Karpas-422 (cell line): ENCODE measurements at places on chromosomes 11 and 22. TPM values are rescaled to one million over a fixed set of nuclear protein-coding genes. Genes with fewer than 3 reads are reported as not detected.
A peak's percentile ranks its signal among the peaks of the same experiment; 100 is the strongest.

PANX3 gene
- not detected in 2 replicates for total RNA-seq

SPDYC gene
- not detected in 2 replicates for total RNA-seq

MUC6 gene
- not detected in 2 replicates for total RNA-seq

NCAPD3 gene
- 19.5 and 22.0 TPM in 2 replicates for total RNA-seq

RBMXL2 gene
- total RNA-seq = 0.14 TPM in 1 of 2 replicates, not detected in the other

ADM gene
- 0.43 TPM in 1 of 2 replicates, not detected in the other for total RNA-seq

MAP6 gene
- 3.0 and 4.9 TPM in 2 replicates for total RNA-seq

SMCO4 gene
- not detected in 2 replicates for total RNA-seq

ART5 gene
- total RNA-seq = not detected in 2 replicates

SLC37A2 gene
- 0.22 and 0.41 TPM in 2 replicates for total RNA-seq

TRPC6 gene
- not detected in 2 replicates for total RNA-seq

MN1 gene
- total RNA-seq = 0.07 TPM in 1 of 2 replicates, not detected in the other

TYR gene
- total RNA-seq = not detected in 2 replicates

DNA sequence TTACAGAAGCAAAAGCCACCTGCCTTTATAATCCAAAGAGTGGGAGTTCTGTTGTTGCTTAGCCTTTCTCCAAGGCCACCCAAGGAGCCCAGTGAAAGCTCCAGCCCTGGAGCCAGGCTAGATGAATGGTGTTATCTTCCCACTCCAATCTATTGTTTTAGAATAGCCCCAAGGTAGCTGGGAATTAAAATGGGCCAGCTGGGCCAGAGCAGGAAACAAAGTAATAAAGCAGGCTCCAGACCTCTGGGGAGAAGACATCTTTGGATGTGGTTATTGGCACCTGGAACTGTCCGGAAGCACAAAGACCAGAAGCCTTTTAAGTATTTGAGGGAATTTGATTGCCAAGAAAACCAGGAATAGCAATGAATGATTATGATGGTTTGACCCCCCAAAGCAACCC lies 8.8 kb downstream of the C11orf96 start:
- DNase-seq = no peak

GRCh38 chr11:88115828-88116755 lies 59.2 kb downstream of the RAB38 start:
- no peak for DNase-seq

DNA sequence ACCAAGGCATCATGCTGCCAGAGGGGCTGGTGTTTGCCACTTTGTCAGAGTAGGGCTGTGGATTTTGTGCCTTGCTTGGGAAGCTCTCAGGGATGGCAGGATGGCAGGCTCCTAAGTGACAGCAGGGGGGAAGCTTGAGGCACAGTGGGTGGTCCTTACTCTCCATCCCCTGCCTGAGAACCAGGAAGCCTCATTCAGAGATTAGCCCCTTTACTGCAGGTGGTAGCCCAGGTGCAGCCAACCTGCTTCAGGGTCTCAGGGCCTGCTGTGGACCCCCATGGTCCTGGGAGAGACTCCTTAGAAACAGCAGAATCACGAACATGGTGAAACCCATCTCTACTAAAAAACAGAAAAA lies 8.9 kb upstream of the ST3GAL4 start:
- DNase-seq = no peak

DNA sequence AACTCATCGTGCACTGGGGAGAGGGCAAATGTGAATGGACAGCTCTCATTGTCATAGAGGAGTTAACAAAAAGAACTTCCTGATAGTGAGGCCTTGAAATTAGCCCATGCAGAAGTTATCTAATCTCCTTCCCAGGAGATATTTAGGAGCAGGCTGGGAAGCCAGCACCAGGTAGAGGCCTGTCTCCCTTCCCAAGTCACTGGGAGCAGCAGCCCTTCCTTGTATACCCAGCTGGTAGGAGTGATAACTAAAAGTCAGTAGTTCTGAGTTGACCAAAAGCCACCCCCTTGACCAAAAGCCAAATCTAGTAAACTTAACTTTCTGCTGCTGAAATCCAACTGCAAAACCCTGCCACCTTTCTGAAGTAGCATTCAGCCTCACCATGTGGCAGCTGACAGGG lies 1.4 kb upstream of the BACE1-AS start:
- DNase-seq = no peak

GRCh38 chr11:130652671-130653335 lies 204.4 kb downstream of the ADAMTS15 start:
- DNase-seq = no peak

GRCh38 chr11:109285465-109285864 lies 136.5 kb upstream of the C11orf87 start:
- DNase-seq = no peak

DNA sequence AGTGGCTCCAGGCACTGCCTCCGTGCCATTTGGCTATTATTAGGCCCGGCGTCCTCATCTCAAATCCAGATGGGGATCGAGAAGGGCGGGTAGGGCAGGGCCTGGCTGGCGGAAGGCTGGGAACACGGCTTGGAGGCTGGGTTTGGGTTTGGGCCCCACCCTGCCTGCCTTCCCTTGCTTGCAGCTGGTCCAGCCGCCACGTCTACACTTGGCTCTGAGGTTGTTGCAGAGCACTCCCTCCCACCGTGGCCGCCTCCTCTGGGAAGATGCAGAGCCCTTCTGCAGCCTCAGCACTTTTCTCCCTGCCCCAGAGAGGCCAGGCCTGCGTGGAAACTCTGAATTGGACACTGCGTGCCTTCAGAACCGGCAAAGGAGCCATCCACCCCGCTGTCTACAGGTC lies 5.2 kb upstream of the SMTN start:
- no peak for DNase-seq

- DNase-seq = peak; percentile 67
These were observed 2.2 kb downstream of the RAB30 start for GRCh38 chr11:83069441-83070043.

DNA sequence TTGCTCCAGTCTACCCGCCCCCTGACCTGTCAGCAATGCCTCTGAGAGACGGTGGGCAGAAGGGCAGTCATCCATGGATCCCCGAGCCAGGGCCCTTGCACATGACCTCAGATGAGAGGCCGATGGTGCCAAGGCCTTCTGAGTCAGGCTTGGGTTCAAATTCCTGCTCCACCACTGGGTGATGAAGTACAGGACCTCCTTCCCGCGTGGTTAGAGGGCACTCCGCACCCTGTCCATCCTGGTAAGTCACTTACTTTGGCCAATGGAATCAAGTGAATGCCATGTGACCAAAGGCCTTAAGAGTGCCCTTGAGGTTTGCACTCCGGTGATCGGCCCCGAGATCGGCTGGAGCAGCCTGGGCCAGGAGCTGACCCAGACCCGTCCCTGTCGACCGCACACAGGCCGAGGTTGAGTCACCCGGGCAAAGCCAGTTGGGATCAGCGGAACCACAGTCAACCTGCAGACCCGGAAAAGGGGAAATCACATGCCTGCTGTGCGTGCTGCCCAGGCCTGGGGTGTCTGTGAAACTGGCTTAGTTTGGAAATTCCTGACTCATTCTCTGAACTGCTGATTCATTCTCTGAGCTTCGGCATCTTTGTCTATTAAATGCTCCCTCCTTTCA lies 48.9 kb downstream of the RTL6 start:
- DNase-seq = peak; percentile 21

DNA sequence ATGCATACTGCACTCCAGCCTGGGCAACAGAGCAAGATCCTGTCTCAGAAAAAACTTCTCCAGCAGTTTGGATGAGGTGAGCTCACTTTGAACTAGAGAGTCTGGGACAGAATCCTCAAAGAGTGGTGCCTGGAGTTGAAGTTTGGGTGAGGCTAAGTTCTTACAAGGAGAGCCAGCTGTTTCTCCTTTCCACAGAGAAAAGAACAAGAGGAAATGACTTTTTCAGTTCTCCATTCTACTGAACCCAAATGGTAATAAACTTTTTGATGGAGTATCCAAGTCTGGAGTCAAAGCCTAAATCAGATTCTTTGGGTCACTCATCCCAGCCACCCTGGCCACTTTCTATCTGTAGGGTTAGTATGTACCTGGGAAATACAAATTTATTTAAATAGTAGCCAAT lies 102.7 kb downstream of the TRAF6 start:
- DNase-seq = no peak

GRCh38 chr11:43690929-43691725 lies 10.6 kb downstream of the HSD17B12 start:
- DNase-seq = peak; percentile 74

- DNase-seq = no peak
These were observed 70.0 kb upstream of the NTM start for GRCh38 chr11:131300439-131300717.

DNA sequence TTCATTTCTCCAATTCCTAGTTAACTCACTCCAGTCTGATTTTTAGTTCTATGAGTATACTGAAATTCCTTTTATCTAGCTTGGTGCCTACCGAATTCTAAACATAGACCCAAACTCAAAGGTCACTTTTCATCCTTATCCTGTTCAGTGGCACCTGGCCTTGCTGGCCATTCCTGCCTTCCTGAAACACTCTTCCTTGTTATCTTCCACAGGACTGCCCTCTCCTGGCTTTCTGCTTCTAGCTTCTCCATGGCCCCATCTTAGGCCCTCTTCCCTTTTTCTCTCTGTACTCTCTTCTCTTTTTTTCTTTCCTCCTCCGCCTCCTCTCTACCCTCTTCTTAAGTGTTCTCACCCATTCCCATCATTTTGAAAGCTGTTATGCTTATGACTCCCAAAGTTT lies 87.3 kb downstream of the WNT11 start:
- DNase-seq = no peak

GRCh38 chr11:104841973-104842525 lies 56.2 kb downstream of the CASP12 start:
- DNase-seq = no peak

- DNase-seq = no peak
These were observed 119.6 kb upstream of the BLID start for GRCh38 chr11:122235615-122236014.

GRCh38 chr11:17563231-17563646 lies 16.2 kb downstream of the OTOG start:
- peak; percentile 42 for DNase-seq

GRCh38 chr11:86735451-86736290 lies 63.3 kb upstream of the ME3 start:
- DNase-seq = no peak

- DNase-seq = no peak
These were observed 109.3 kb downstream of the CTTN start for GRCh38 chr11:70507466-70508230.

DNA sequence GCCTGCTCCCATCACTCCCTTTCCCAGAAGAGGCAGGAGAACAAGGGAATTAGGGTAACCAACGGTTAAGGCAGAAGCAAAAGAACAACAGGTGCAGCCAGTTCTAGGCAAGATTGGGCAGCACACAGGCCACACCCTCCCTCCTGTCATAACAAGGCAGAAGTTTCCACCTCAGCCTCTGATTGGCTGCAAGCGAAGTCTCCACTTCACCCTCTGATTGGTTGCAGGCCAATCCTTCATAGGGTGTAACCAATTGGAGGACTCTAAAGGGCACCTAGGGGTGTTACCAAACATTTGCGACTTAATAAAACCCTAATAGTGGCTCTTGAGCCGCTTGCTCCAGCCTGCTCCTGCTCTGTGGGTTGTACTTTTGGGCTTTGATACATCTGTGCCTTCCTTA lies 153.8 kb downstream of the CACNA1I start:
- peak; percentile 90 for DNase-seq

GRCh38 chr11:115488945-115489344 lies 15.3 kb downstream of the CADM1 start:
- DNase-seq = no peak

DNA sequence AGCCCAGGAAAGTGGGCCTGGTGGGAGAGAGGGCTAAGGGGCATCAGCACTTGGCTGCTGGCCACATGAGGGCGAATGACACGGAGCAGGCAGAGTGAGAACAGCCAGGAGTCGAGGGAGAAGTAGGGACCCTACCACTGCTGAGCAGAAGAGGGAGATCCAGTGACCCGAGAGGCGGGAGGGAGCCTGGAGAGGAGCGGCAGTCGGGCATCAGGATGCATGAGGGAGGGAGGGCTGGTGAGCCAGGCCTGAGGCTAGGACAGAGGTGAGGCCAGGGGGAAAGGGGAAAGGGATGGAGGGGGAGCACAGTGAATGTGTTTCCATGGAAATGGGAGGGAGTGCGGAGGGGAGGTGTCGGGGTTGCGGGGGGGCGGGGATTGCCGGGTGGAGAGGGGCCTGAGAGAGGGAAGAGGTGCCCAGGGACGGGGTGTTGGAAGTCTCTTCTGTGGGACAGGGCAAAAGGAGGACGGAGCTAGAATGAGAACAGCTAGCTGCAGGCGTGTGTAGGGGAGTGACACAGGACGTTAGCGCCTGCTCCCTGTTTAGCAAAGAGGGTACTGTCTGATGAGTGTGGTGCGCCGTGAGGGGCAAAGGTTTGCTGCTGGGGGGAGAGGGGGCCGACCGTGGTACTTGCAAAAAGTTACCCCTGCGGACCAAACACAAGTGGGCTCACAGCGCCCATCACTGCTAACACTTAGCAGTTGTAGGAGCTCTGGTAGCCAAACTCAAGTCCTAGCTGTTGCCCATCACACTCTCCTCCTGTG lies 37.1 kb upstream of the WNT11 start:
- DNase-seq = no peak

- DNase-seq = no peak
These were observed 468 bp downstream of the PATL1 start for GRCh38 chr11:59668188-59668949.

DNA sequence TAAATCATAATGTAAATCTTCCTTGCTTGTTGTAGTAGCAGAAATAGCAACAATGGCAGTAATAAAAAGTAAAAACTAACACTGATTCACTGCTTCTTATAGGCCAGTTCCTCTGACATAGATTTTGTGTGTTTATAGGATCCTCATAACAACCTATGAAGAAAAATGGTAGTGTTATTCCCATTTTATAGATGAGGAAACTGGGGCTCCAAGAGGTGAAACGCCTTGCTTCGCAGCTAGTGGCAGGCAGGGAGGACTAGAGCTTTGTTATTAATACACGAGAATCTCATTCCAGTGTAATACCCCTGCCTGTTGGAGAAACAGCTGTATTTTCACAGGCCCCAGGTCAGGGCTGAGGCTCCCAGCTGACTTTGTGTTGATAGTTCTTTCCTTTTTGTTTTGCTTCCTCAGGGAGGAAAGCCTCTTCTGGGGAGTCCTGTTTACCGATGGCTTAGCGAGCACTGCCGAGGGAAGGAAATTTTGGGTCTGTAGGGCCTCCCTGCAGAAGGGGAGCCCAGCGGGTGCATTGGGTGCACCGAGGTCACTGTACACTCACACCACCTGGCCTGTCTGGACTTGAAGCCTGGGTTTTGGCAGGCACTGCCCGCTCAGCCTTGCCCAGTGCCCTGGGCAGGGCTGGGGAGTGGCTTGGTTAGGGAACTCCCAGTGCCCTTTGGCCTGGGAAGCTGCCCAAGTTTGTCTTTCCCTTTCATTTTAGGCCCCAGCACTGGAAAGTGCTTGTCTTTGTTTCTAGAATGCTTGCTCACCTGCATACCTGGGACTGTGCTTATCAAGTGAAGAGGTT lies 13.5 kb downstream of the KIAA1671 start:
- no peak for DNase-seq

- DNase-seq = no peak
These were observed 49.7 kb upstream of the CARS1 start for GRCh38 chr11:3106736-3107524.

GRCh38 chr22:25483931-25484330 lies 80.5 kb upstream of the GRK3 start:
- no peak for DNase-seq

- peak; percentile 57 for DNase-seq
These were observed 606 bp downstream of the RASSF7 start for GRCh38 chr11:561148-562003.
